ENCODE measurements at places on chromosomes 2 and 18.
A peak's percentile ranks its signal among the peaks of the same experiment; 100 is the strongest.

GRCh38 chr2:8176887-8177286, 505.0 kb upstream of the ID2 start:
- no peak for DNase-seq

DNA sequence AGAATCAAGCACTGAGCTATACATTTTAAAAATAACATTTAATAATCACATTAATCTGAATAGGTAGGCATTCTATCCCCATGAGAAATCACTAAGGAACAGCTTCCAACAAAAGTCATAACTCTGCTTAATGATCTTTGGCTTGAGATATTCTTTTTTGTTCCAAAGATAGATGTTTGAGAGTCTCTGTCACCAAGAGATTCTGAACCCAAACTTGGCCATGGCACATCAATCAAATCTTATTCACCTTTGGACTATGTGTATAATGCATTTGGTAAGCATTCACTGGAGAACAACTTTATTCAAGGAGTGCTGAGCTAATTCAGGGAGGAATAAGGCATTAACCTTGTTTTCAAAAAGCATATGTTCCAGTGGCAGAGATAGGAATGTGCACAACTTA, 743.3 kb downstream of the SLC4A3 start:
- DNase-seq: no peak

DNA sequence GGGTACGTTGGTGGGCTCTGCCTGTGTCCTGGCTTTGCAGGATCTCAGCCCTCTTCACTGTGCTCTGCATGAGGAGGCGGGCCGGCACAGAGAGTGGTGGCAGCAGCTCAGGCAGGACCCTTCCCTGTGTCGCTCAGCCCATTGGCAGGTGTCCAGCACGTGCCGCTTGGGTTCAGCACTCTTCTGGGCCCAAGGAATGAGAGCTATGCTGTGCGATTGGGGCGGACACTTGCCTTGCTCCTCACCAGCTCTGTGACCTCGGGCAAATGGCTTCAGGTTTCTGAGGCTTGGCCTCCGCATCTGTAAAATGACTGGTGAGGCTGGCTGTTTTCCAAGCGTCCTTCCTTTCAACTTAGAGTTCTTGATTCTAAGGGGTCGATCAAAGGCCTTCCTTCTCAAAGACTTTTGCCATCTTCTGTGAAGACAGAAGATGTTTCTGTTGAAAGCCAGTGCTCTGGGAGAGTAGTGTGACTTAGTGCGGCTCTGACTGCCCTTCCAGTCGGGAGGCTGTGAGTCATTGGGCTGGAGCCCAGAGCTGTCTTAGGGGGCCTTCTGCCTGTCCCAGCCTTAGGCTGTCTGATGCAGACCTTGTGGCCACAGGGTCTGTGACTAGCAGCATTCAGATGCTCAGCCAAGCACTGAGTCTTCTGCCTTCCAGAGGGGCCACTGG, 35.6 kb downstream of the GLI2 start:
- no peak for DNase-seq

- no peak for DNase-seq
Observed at GRCh38 chr2:192090911-192091310, 103.8 kb downstream of the TMEFF2 start.

DNA sequence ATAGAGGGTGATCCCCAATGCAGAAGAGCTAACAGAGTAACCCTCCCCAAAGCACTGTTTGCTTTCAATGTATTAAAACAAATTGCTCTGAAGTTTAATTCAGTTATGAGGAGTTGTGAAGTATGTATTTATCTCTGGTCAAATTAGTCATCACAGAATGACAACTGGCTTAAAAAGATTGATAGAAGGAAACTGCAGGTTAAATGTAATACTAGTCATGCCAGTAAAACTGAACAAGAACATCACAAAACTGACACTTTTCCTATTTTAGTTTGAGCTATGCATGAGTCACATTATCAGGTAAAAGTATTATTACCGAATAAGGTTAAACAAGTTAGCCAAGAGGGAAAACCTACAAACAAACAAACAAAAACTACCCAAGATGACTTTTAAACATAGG, 99.0 kb upstream of the ACVR1C start:
- DNase-seq: no peak

GRCh38 chr18:57784034-57784800, 18.9 kb downstream of the ATP8B1 start:
- DNase-seq: no peak

- DNase-seq: no peak
Observed at GRCh38 chr2:112829101-112829960, 7.2 kb downstream of the IL1B start.

GRCh38 chr18:58793361-58793760, 71.3 kb upstream of the ZNF532 start:
- DNase-seq: no peak

GRCh38 chr18:69383186-69383585, 17.5 kb upstream of the DOK6 start:
- no peak for DNase-seq

DNA sequence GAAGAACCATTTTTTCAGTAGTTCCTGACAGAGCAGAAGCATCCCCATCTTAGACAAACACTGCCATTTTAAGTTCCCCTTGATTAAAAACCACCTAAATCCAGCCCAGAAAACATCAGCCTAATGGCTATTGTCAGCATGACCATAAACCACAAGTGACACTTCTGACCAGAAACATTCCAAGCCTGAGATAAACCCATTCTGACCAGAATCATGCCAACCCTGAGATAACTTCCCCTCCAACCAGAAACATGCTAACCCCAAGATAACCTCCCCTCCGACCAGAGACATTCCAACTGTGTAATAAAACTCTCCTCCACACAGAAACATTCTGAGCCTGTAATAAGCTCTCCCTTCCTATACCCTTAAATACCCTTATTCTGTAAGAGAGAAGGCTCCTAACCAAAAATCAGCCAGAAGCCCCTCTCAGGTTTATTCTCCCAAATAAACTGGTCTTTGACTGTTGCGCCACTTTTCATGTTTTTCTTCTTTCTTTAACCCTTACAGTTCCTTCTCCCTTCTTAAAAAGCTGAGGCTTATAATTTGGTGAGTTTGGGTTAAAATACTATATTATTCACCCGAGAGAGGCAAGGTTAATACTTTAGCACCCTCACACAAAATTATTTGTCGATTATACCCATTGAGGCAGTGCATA, 149.7 kb downstream of the HNMT start:
- DNase-seq: no peak

DNA sequence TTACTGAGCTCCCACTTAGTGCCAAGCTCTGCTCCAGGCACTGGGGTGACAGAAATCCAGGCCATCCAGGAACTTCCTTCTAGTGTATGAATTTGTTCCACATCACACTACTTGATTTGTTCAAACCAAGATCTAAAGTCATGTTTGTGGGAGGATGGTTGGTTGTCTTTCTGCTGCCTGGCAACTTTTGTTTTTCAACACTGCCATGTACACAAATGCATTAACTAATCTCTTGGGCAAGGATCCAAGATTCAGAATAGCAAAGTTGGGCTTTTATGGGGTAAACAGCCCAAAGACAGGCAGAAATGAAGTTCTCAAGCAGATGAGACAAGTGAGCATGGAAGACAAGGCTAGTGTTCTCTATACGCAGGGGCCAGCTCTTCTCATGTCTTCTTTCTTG, 53.4 kb upstream of the PROKR1 start:
- no peak for DNase-seq

- DNase-seq: peak; percentile 43
Observed at GRCh38 chr2:238108423-238109183, 8.5 kb downstream of the ESPNL start.

DNA sequence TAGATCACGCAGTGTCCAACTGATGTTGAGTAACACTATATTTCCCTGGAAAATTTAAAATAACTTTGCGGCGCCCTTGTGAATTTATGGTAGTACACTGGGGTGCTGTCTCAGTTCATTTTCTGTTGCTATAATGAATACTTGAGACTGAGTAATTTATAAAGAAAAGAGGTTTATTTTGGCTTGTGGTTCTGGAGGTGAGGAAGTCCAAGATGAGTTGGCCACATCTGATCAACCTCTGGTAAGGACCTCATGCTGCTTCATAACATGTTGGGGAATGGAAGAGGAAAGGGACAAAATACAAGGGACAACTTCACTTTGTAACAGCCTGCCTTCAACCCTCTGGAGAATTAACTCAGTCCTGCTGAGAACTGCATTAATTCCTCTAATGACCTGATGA, 36.4 kb downstream of the ACTR3 start:
- no peak for DNase-seq

DNA sequence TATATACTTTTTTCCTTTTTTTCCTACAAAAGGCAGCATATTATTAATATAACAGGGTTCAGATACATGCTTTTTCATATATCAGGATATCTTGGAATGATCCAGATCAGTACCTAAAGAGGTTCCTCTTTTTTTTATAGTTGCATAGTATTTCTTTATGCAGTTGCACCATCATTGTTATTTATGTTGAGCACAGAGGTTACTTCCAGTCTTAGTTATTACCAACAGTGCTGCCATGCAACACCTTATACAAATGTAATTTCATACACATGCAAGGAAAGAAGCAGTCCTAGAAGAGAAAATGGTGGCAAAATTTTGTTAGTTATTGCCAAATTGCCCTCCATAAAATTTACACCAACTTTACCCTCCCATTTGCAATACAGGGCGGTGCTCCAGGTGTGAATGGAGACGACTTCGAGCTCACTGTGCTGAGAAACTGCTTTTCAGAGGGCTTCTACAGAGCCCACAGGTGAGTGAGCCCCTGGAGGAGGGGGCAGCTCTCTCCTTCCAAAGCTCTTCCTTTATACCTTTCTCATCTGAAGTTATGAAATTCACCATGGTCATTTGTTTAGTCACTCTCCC, 30.0 kb upstream of the KCMF1 start:
- no peak for DNase-seq

DNA sequence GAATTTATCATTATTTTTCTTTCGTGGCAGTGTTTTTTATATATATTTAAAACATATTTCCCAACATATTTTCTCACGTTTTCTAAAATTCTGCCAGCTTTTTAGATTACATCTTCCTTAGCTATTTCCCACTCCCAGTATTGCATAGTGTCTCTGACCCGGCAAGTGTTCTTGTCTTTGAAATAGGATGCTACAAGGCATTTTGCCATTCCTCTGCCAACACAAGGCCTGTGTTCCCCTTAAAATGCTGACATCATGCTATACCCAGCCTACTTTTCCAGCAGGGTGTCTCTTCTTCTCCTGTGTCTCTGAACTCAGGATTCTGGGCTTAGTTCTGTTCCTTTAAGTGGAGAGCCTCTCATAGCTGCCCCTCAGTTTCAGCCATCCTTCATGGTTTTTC, 115.2 kb downstream of the DIS3L2 start:
- DNase-seq: no peak

DNA sequence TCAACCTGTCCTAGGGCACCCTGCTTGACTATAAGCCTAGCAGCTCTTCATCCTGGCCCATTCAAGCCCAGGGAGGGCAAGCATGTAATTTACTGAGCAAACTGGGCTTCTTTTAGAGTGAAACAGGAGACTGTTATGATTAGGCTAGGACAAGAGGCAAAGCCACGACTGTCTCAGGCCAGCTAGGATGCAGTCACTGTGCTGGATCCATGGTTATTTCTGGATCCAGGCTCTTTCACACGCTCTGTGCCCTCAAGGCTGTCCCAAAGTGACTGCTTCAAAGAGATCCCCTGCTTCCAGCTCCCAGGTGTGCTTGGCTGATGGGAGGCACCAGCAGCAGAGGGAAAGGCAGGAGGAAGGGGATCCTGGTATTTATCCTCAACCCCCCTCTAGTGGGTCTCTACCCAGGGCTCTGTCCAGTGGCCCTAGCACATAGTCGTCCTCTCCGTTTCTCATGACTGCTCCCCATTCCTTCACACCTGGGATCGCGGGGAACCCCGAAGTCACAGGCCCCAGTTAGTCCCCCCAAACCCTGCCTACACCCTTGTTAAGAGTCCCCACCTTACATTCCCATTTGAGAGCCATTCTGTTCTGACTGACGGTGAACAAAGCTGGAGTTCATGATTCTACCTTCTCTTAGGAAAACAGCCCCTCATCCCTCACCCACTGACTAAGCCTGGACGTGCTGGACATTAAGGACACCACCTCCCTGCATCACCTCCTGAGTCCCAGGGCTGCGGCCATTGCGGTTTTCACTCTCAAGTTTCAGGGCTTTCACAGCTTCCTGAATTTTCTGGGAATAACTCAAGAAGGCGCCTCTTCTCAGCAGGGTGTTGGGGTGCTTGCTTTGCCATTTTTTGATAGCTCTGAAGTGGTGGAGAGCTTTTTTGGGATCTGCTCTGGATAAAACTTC, 63.2 kb downstream of the POLR1A start:
- DNase-seq: no peak

GRCh38 chr2:237558961-237559641, 7.3 kb upstream of the PRLH start:
- DNase-seq: no peak

DNA sequence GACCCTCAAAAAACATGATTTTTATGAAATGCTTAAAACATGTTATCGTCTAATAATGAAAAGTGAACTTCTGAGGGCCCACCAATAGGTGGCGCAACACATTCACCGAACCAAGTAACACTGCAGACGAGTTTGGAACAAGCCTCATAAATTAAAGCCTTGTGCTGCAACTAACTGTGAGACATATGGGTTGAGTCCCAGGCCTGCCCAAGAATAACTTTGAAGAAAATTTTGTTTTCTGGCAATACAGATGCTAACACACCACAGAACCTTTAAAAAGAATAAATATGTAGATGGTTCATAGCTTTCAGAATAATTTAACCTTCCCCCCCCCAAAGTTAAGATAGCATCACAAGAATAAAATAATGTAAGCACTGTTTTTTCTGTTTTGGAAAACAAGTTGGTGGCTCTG, 285.9 kb downstream of the RNF144A start:
- peak; percentile 63 for DNase-seq

DNA sequence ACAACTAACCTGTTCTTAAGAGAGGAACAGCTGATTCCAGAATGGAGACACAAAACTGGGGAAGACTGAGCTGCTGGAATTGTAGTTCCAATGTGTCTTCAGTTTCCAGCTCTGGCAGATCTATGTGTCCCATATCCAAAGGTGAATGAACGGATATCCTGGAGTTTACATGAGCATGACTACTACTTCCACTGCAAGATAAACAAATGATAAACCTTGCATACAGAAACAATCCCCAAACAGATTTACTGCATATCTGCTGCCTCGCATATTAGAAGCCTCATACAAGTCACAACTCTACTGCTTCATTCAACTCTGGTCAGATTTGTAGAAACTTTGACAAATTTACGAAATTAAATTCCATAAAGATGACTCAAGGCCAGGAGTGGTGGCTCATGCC, 15.0 kb downstream of the RTTN start:
- no peak for DNase-seq

DNA sequence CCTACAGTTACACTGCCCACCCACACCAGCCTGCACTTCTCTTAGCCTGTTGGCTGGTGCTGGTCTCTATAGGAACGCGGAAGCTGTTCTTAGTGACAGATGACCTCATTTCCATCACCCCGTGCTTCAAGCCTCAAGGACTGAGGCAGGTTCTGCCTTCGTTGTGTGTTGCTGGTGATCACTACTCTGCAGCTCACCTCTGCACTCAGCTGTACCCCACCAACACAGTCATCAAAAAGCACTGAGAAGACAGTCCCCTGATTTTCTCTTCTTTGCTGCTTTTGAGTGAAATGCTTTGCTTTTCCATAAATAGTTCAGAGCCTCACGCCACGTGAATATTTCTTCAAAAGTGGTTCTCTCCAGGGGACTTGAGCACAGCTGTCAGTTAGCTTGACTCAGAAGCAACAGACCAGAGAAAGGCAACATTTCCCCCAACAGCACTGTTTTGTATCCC, 225.7 kb upstream of the CCDC150 start:
- DNase-seq: no peak

- DNase-seq: no peak
Observed at GRCh38 chr2:240593703-240594451, 7.3 kb downstream of the CAPN10 start.

Measured in iPS-NIHi11 (cell line).